ENCODE measurements at places on chromosomes 13 and 19.

- DNase-seq, result no peak
Measured at GRCh38 chr19:29928831-29929230, 13.2 kb upstream of the URI1 start.

DNA sequence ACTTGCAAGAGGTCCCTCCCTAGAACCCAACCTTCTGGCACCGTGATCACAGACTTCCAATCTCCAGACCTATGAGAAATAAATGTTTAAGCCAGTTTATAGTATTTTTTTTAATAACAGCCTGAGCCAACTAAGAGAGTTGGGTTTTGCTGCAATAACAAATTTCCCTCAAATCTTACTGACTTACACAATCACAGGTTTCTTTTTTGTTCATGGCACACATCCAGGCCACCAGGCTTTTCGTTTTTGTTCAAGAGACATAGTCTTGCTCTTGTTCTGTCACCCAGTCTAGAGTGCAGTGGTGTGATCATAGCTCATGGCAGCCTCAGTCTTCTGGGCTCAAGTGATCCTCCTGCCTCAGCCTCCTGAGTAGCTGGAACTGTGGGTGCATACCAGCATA is 2.0 kb upstream of the SELENOV start:
- DNase-seq, result no peak

DNA sequence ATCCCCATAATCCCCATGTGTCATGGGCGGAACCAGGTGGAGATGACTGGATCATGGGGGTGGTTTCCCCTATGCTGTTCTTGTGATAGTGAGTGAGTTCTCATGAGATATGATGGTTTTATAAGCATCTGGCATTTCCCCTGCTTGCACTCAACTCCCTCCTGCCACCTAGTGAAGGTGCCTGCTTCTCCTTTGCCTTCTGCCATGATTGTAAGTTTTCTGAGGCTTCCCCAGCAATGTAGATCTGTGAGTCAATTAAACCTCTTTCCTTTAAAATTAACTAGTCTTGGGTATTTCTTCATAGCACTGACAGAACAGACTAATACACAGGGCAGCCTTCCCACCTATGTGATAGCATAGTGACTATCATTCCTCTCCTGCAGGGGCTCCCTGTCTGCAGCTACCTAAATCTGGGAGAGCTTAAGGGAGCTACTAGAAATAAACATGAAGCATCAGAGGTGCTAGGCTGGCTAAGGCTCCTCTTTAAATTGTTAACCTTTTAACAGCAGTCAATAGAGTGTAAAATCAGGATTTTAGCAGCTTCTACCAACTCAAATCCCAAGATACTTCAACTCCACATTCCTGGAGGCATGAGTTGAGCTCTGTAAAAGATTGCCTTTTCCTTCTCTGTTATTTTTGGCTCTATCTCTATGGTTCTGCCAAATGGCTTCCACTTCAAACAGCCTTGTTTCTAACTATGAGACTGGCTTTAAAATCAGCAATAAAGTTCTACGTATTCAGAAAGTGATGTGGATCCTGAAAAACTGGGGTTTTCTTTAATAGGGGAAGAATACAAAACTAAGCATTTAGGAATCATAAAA is 112.3 kb downstream of the VWA8 start:
- no peak for DNase-seq

- DNase-seq, result no peak
Measured at GRCh38 chr13:112060282-112060830, 6.6 kb upstream of the SOX1 start.

DNA sequence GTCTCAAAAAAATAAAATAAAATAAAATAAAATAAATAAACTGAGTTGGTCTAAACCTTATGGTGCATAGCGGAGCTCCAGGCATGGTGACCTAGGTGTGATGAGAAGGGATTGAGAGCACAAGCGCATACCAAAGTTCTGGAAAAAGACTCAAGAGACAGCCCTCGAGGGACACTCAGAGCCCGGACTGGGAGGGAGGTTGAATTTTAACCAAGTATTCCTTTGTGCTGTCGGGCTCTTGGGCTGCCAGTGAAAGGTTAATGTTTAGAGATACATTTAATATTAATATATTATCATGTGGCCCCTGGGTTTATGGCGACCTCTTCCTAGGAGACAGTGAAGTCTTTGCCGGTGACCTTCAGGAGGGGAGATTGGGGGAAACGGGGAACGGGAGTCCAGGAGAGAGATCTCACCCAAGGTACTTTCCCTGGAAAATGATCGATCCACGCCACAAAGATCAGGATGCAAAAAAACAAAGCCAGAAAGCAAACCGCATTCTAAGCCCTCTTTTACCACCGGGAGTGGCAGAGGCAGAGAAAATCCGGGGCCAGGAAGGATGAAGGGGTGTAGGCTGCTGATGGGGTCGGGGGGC is 1.6 kb downstream of the FUT6 start:
- DNase-seq, result no peak

DNA sequence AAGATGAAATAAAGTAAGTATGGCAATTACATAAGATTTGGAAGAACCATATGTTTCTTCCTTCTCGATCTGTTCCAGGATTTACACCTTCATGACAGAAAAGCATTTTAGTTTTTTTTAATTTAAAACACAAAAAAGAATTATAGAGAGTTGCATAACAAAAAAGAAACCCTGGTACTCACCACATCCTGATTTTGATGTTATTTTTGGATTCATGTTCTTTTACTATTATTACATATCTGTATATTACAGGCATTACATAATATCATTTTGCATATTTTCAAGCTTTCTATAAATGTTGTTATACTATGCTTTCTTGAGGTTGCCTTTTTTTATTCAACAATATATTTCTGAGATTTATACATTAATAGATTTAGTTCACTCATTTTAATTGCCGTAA is 6.7 kb upstream of the KATNAL1 start:
- no peak for DNase-seq

GRCh38 chr19:6362027-6362350 is 658 bp downstream of the CLPP start:
- DNase-seq, result no peak

- DNase-seq, result no peak
Measured at GRCh38 chr13:102862624-102863210, 16.9 kb downstream of the ERCC5 start.

DNA sequence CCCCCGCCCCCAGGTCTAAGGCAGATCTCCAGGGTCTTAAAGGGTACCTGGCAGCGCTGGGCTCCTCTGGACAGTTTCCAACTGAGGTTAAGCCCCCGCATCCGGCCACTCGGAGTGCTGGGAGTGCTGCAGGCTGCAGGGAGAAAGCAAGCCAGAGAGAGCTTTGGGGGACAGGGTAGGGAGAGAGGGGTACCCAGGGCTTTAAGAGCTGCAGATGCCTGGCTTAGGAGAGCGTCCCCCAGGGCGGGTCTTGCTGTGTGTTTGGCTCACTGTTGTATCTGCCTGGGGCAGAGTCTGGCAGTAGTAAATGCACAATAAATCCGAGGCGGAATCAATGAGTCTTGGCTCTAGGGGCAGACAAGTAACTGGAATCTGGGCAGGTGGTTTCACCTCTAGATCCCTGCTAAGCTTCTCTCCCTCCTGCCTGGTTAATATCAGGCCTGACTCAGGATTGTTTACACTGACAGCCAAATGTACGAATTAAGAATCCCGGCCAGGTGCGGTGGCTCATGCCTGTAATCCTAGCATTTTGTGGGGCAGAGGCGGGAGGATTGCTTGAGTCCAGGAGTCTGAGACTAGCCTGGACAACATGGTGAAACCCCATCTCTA is 798 bp upstream of the COX6B2 start:
- no peak for DNase-seq

DNA sequence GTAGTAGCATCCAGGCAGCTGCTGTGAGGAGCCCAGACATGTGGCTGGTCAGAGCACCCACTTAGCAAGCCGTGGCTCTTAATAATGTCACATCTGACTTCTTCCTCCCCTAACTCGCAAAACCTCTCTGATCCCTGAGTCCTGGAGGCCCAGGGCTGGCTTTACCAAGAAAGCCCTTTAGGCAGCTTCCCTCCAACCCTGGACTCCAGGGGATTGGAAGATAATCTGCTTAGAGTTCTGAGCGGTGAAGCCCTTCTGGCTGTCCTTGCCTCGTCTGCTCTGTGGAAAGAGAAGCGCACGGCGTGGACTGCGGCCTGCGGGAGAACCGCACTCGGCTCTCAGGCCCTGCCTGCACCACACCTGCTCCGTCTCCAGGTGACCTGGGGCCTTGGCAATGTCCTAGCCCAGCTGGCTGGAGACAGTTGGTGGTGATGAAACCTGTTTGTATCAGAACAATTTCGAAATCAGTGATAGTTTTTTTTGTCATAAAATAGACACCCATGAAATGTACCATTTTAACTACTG is 64.5 kb upstream of the MCF2L start:
- DNase-seq, result no peak

DNA sequence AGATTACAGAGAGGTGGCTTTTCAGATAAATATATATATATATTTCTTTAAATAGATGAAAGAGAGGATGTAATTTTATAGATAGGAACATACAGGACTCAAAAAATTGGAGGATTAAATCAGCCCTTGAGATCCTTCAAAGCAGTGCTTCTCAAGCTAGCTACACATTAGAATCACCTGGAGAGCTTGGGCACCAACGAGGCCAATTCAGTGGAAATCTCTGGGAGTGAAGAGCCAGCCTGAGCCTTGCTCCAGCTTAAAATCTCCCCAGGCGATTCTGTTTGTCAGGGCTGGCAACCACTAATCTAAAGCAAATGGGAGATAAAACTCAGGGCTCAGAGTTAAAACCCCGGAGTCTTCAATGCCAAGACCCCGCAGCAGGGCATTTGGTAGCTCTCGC is 15.0 kb upstream of the CLN5 start:
- DNase-seq, result no peak

GRCh38 chr13:98489446-98490194 is 87.3 kb downstream of the STK24 start:
- no peak for DNase-seq

- DNase-seq, result no peak
Measured at GRCh38 chr13:50950849-50951248, 41.3 kb downstream of the RNASEH2B start.

DNA sequence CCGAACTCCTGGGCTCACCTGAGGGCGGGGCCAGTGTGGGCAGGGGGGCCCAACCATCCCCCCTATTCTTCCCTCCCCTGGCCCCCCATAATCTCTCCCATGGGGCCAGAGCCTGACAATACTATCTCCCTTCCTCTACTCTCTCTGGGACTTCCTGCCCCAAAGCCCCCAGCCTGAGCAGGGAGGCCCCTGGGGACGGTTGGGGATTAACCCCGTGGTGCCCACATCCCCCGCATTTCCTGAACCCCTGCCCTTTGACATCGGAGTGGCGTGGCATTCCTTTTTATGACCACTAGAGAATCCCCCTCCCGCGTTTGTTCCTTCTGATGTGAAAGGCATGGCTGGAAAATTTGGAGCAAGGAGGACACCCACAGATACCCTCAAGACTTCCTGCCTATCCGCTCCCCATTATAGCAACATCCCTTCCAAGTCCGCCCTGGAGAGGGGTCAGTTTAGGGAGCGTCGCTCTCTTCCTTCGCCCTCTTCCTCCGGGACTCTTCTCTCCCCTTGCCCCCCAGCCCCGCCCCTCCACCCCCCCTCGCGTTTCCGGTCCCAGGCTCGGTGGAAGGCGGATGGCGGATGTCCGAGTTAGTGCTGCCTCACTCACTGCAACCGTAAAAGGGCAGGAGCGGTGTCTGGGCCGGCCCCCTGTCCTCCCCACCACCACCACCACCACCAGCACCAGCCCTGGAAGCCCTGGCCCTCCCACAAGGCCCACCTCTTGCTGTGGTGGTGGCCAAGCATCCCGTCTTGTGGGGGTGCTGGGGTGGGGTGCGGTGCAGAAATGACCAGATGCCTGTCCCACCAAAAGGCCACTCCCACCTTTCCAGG is 1.8 kb downstream of the VASP start:
- DNase-seq, result no peak

GRCh38 chr19:7681340-7682174 is 924 bp downstream of the TRAPPC5 start:
- peak; percentile 91 for DNase-seq

GRCh38 chr13:102132777-102133295 is 269.0 kb downstream of the FGF14 start:
- no peak for DNase-seq

DNA sequence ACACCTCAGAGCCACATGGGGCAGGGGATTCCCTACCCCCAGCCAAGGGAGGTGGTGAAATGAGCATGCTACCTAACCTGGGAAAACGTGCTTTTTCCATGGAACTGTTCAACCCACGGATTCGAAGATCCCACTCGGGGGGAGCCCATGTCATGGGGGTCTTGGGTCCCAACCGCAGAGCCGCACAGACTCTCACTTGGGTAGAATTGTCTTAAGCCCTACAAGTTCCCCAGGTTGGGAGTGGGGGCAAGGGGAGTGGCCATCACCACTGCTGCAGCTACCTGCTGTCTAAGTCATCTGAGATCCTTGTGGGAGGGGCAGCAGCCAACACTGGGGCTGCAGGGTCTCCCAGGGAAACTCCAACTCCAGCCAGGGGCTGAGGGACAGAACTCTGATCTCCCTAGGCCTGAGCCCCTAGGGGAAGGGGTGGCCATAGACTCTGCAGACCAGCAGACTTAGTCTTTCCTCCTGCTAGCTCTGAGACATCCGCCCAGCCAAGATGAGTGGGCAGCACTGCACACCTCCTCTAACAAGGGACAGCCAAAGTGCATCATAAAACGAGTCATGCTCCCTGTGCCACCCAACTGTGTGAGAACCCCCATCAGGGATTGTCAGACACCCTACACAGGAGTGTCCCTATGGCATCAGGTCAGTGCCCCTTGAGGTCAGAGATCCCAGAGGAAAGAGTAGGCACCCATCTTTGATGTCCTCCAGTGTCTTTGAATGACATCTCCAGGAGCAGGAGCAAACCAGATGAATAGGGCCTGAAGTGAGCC is 610.4 kb upstream of the SLITRK6 start:
- no peak for DNase-seq

DNA sequence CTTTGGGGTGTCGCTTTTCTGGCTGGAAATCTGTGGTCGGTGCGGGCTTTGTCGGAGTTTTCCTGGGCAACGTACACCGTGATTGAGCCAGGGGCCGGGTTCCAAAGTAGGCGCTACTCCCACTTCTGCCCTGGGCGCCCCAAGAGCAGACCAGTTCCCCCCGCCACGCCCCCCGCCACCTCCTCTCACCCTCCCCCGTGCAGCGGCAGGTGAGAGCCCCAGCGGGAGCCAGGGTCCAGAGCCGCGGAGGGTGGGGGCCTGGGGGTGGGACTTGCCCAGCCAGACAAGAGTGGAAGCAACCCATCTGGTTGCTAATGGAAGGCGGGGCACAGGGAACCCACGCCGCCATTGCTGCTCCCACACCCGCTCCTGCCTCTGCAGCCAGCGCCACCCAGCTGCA is 2195.9 kb downstream of the PCDH9 start:
- DNase-seq, result no peak

- no peak for DNase-seq
Measured at GRCh38 chr13:100724568-100724967, 50.0 kb upstream of the TMTC4 start.
